ENCODE measurements at places on chromosomes 4 and X. TPM values are rescaled to one million over a fixed set of nuclear protein-coding genes. Genes with fewer than 3 reads are reported as not detected.

Gene TMPRSS11D
- total RNA-seq = not detected

Gene UXT
- 163 TPM for total RNA-seq

Gene SMIM9
- total RNA-seq = not detected

Gene NEUROG2
- total RNA-seq = not detected

Gene NXF3
- total RNA-seq = not detected

Gene CT55
- total RNA-seq = not detected

Gene ANKRD37
- total RNA-seq = 3.4 TPM

Gene EOLA1
- total RNA-seq = 19.3 TPM

Gene ACTRT1
- not detected for total RNA-seq

Gene F8A3
- 0.54 TPM for total RNA-seq

Gene MAGEA2
- not detected for total RNA-seq

Gene CACNA1F
- not detected for total RNA-seq

Gene POF1B
- total RNA-seq = 3.0 TPM

Gene SPP1
- total RNA-seq = 167 TPM

Gene NKX6-1
- total RNA-seq = 0.48 TPM

Gene SSX4B
- not detected for total RNA-seq

Gene CTAG2
- total RNA-seq = not detected

Gene F9
- not detected for total RNA-seq
